CD4-positive, alpha-beta memory T cell (primary cell): ENCODE measurements at places on chromosomes 2 and 18. TPM values are rescaled to one million over a fixed set of nuclear protein-coding genes. Genes with fewer than 3 reads are reported as not detected.
A peak's percentile ranks its signal among the peaks of the same experiment; 100 is the strongest.

DSG3 gene
- not detected for total RNA-seq

ALKAL2 gene
- total RNA-seq, result not detected

SERPINB10 gene
- total RNA-seq, result not detected

SRD5A2 gene
- total RNA-seq, result not detected

ABCG8 gene
- total RNA-seq, result not detected

DNA sequence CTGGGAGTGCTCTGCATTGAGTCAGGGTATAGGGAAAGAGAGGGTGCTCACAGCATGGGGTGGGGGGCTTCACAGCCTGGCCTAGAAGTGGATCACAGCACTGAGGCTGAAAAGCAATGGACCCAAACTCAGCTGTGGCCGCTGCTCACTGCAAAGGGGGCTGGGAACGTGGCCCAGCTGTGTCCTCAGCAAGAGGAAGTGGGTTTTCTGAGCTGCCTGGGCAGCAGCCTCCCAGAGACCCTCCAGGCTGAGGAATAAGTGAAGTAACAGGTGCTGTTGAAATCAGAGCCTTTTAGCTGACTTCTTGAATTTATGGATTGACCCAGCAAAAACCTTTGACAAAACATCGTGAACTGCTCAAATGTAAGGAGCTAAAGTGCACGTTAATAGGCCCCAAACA lies 35.2 kb downstream of the PTGR3 start:
- H3K4me3 ChIP-seq, result no peak overlapping the region
- H3K27me3 ChIP-seq, result no peaks in the 10 kb centered on the region
- H3K4me1 ChIP-seq, result peaks cover 4% of the 10 kb centered on the region
- no peaks in the 10 kb centered on the region for H3K36me3 ChIP-seq
- H3K27ac ChIP-seq, result no peak overlapping the region

DNA sequence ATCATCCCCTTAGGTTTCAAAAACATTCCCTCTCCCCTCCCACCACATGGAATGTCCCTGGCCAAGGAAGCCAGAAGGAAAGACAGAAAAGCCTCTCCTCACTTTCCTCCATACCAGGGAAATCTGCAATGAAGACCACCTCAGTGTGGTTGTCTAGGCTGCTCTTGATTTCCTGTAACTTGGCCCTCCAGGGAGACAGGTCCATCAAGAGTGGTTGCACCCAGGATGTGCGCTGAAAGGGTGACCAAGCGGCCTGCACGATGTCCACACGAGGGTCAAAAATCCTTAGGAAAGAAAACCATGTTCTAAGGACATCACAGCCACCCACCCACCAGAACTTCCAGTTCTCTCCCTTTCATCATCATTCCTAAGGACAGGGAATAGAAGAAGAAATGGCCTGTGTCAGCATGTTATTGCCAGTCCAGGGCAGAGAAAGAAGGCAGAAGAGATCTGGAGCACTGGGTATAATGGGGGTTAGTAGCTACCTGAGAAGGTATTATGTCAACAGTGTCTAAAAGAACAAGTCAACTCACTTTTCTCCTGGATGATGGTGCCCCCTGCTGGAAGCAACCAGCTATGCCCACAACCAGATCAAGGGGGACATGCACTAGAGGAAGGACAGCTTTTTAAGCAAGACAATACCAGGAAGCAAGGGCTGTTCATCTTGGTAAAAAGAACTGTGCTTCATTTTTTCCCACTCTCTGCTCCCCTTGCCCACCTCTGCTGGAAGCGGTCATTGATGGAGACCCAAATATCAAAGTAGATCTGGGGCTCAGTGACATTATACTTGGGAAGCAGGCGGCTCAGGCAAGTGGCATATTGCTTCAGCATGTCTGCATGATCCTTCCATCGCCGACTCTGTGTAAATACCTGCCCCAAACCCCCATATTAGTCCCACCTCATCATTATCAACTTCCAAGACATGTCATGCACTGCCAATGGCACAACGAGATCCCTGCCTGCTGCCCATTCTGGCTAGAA lies 9.3 kb downstream of the GGCX start:
- peak; percentile 90 for DNase-seq
- no peaks in the 10 kb centered on the region for H3K27me3 ChIP-seq
- no peak overlapping the region for H3K27ac ChIP-seq
- H3K4me3 ChIP-seq, result no peak overlapping the region
- no peaks in the 10 kb centered on the region for H3K4me1 ChIP-seq

- H3K27me3 ChIP-seq, result no peaks in the 10 kb centered on the region
- no peaks in the 10 kb centered on the region for H3K36me3 ChIP-seq
- no peaks in the 10 kb centered on the region for H3K4me1 ChIP-seq
- H3K4me3 ChIP-seq, result no peak overlapping the region
Observed at GRCh38 chr2:113342650-113343049, 63.9 kb upstream of the PAX8 start.

- no peak overlapping the region for H3K27ac ChIP-seq
- no peaks in the 10 kb centered on the region for H3K27me3 ChIP-seq
- H3K4me1 ChIP-seq, result no peaks in the 10 kb centered on the region
- H3K4me3 ChIP-seq, result no peak overlapping the region
- no peaks in the 10 kb centered on the region for H3K36me3 ChIP-seq
Observed at GRCh38 chr2:158723921-158724802, 71.0 kb upstream of the DAPL1 start.

GRCh38 chr2:31067259-31067658 lies 71.0 kb downstream of the GALNT14 start:
- no peak overlapping the region for H3K27ac ChIP-seq
- H3K27me3 ChIP-seq, result no peaks in the 10 kb centered on the region
- H3K4me3 ChIP-seq, result no peak overlapping the region
- DNase-seq, result no peak

DNA sequence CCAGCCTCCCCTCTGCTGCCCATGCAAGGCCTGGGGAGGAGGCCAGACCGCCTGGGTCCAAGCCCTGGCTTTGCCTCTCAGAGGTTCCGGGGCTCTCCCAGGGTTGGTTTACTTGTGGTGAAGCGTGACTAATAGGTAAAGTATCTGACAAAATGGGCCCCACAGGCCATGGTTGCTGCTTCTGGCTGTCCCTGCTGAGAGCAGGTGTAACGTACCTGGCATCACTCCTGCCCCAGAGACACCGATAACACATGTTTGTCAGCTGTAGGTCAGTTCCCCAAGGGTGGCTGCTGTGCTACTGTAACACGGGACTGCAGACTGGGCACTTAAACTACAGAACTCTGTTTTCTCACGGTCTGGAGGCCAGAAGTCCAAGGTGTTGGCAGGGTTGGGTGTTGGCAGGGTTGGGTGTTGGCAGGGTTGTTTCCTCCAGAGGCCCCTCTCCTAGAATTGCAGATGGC lies 34.1 kb downstream of the ODC1 start:
- DNase-seq, result no peak
- H3K27me3 ChIP-seq, result no peaks in the 10 kb centered on the region
- peaks cover 17% of the 10 kb centered on the region for H3K36me3 ChIP-seq
- H3K27ac ChIP-seq, result no peak overlapping the region
- H3K4me1 ChIP-seq, result peaks cover 4% of the 10 kb centered on the region
- H3K4me3 ChIP-seq, result no peak overlapping the region

GRCh38 chr2:124027182-124027581 lies 2.1 kb downstream of the CNTNAP5 start:
- H3K27me3 ChIP-seq, result no peaks in the 10 kb centered on the region
- no peak overlapping the region for H3K4me3 ChIP-seq
- no peaks in the 10 kb centered on the region for H3K4me1 ChIP-seq
- no peak overlapping the region for H3K27ac ChIP-seq
- no peak for DNase-seq

- no peak overlapping the region for H3K4me3 ChIP-seq
- H3K36me3 ChIP-seq, result no peaks in the 10 kb centered on the region
- peak overlapping the region; percentile 49 for H3K27ac ChIP-seq
- peak; percentile 62 for DNase-seq
- peaks cover 7% of the 10 kb centered on the region for H3K4me1 ChIP-seq
Observed at GRCh38 chr18:22282311-22283115, 113.1 kb downstream of the GATA6 start.

DNA sequence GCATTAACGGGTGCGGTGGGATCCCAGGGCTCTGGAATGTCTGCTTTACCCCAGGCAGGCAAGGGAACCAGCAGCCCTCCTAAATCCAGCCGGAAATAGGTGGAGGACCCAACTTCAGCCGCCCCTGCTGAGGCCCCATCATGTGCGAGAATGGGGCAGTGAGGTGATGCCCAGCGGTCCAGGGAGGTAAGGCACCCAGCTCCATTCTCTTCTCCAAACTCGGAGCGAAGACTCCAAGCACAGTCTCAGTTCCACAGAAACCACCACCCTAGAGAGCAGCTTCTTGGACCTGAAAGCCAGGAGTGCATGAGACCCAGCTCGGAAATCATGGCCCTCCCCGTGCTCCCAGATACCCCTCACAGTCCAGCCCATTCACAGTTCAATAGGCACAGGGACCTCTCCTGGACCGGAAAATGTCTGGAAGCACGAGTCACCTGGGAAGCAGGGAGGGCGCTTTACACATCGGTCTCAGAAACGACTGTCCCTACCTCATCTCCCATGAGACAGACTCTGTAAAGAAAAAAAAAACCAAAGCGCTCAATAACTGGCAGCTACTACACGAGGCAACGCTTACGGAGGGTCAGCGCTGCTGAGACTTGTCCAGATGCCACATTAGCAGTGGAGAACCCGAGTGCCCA lies 2.0 kb downstream of the SDC1 start:
- no peak overlapping the region for H3K4me3 ChIP-seq
- H3K36me3 ChIP-seq, result no peaks in the 10 kb centered on the region
- no peak for DNase-seq
- H3K27me3 ChIP-seq, result peaks cover 20% of the 10 kb centered on the region

DNA sequence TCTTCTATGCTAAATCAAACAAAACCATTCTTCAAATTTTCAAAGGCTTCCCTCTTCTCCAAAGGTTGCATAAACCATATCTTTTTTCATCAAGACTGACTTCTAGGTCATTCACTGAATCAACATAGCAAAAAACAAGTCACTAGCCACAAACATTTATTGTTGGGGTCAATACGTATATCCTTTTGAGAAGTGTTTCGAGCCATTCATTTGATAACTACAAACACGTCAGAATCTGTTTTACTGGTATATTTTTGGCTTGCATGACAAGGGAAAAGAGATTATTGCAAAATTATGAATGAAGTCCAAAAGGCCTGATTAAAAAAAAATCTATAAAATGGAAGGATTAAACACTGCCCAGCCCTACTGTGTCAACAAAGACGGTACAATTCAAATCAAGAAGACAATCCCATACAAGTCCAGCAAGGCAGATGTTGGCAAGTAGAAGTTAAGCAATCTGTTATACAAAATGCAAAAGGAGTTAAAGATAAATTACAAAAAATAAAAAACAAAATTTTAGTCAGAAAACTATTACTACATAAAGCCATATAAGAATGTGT lies 222.4 kb downstream of the SRBD1 start:
- peaks cover 10% of the 10 kb centered on the region for H3K36me3 ChIP-seq
- no peaks in the 10 kb centered on the region for H3K4me1 ChIP-seq
- no peak for DNase-seq
- no peak overlapping the region for H3K4me3 ChIP-seq
- H3K27ac ChIP-seq, result no peak overlapping the region
- H3K27me3 ChIP-seq, result no peaks in the 10 kb centered on the region

DNA sequence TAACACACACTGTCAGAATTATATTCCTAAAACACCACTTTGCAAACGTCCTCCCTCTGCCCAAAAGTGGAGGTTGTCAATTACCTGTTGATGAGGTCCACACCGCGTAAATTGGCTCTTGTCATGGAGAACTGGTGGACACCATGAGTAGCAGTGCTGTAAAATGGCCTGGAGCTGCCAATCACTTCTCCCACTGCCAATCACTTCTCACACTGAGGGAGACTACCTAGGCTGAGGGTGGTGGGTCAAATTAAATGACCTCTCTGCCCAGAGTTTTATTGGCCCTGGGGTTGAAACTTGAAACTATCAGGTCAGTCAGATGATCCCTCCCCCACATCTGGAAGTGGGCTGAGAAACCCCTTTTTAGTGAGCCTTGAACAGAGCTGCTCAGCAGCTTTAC lies 89.6 kb downstream of the SOWAHC start:
- no peaks in the 10 kb centered on the region for H3K36me3 ChIP-seq
- no peak overlapping the region for H3K4me3 ChIP-seq
- no peak overlapping the region for H3K27ac ChIP-seq
- no peak for DNase-seq

DNA sequence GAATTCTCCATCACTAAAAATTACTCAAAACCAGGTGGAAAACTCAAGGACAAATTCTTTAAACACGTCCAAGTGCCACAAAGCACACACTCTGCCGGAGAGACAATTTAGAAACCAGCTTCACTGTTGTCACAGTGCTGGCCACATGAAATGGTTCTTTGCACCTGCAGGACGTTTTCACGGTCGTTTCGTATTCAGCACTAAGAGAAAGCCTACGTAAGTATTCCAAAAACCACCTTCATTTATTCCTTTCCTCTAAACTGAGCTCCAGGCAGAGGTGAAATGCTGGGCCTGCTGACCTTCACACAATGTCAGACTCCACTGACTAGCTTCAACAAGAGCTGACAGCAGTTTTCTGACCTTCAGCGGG lies 680 bp downstream of the ATP5F1A start:
- H3K27ac ChIP-seq, result peak overlapping the region; percentile 93
- H3K4me3 ChIP-seq, result peak overlapping the region; percentile 95
- peak; percentile 33 for DNase-seq

DNA sequence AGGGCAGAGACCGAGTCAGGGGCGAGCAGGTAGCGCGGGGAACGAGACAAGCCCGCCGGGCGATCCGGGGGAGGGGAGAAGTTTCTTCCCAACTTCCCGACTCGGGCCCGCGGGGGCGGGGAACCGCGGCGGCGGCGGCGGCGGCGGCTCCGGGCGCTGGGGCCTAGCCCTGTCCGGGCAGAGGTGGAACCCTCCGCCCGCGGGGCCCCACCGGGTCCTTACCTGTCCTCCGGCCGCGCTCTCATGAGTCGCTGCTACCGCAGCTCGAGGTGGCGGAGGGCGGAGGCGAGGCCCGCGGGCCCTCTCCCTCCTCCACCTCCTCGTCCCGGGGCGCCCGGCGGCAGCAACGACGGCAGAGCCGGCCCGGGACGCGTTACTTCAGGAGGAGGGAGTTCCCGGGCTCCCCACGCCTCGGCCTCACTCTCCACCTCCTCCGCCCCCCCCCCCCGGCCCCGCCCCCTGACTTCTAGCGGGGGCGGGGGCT lies at the start of gene YES1:
YES1 (minus strand) TSS at position 351 of the 484 bp plus-strand sequence. CDS start 55,415 bp downstream, outside the sequence.
- no peaks in the 10 kb centered on the region for H3K36me3 ChIP-seq
- no peak for DNase-seq
- H3K27ac ChIP-seq, result peak within 1 kb of the TSS; percentile 80
- peaks cover 63% of the 10 kb centered on the region for H3K4me1 ChIP-seq

DNA sequence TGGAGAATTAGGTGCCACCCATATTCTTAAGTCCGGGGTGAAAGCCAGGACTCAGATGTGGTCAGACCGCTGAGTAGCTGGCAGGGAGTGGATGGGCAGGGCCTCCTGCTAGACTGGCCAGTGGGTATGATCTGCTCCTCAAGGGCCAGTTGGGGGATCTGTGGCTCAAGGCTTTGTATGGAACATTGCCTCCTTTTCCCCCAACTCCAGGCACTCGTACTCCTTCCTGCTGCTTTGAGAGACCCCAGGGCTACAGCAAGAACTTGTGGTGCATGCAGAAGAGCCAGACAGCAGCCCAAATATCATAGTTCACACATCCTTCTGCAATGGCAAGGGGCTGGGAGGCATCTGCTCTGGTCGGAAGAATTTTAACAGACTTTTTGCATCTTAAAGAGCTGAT lies 61.7 kb downstream of the PDCL3 start:
- H3K27ac ChIP-seq, result no peak overlapping the region
- no peak for DNase-seq
- no peaks in the 10 kb centered on the region for H3K36me3 ChIP-seq
- H3K27me3 ChIP-seq, result no peaks in the 10 kb centered on the region
- H3K4me3 ChIP-seq, result no peak overlapping the region
